ENCODE measurements at places on chromosomes 4 and X.

DNA sequence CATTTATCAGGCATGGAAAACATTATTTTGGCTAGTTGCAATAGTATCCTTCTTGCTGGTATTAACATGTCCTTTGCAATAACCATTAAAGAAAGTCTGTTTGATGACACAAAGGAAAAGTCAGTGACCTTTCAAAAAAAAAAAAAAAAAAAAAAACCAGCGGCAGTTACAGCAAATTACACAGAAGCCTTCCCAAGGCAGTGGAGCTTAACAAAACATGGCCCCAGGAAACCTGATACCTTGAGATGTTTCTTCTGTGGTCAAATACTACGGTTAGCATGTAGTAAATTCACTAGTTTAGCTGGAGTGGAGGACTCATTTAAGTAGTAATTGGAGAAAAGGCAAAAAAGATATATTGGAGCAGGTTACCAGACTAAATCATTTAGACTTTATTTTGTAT is 359.1 kb downstream of the DACH2 start:
- DNase-seq, result no peak

DNA sequence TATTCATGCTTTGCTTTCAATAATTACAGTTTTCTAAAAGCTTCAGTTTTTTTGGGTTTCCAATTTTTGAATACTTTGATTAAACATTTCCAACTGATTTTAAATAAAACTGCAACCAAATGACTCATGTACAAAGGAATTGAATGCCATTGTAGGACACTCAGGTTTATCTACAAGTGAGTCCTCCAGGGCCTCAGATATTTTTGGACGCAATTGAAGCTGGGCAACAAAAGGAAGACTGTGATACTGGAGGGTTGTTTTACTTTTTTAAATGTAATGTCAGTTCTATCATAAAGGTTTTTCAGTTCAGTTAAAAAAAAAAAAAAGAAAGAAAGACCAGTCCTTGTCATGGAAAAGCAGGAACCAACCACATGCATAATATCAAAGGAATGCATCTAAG is 64.2 kb downstream of the MAGEA10 start:
- DNase-seq, result no peak

DNA sequence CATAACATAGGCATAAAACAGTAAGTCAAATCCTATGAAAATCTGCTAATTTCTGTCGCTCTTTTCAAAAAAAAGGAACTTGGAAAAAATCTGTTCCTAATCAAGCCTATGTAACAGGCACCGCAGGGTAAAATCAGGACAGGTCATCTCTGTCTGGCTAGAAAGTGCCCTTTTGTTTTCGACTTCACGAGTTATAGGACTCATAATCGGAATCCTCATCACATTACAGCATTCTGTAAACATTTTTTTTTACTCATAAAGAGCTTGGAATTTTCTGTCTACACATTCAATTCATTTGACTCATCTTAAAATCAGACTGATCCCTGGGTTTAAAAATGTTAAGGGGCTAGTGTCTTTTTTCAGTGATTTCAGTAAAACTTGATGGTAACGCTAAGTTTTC is 181.7 kb upstream of the TBC1D9 start:
- DNase-seq, result no peak

DNA sequence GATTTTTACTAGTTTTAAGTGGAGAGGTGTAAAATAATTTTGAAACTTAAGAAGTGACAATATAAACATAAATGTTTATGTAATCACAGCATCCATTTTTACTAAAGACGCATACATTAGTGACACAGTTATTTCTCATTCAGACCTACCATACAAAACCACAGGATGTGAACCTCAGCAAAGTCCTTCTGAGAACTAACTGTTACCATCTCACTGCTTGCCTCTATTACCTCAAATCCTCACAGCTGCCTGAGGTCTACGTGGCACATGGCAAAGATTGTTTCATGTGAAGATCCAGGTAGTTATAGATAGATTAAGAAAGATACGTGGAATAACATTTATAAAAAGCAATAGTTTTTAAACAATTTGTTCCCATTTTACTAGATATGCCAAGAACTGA is 189.0 kb downstream of the SLITRK2 start:
- DNase-seq, result no peak

DNA sequence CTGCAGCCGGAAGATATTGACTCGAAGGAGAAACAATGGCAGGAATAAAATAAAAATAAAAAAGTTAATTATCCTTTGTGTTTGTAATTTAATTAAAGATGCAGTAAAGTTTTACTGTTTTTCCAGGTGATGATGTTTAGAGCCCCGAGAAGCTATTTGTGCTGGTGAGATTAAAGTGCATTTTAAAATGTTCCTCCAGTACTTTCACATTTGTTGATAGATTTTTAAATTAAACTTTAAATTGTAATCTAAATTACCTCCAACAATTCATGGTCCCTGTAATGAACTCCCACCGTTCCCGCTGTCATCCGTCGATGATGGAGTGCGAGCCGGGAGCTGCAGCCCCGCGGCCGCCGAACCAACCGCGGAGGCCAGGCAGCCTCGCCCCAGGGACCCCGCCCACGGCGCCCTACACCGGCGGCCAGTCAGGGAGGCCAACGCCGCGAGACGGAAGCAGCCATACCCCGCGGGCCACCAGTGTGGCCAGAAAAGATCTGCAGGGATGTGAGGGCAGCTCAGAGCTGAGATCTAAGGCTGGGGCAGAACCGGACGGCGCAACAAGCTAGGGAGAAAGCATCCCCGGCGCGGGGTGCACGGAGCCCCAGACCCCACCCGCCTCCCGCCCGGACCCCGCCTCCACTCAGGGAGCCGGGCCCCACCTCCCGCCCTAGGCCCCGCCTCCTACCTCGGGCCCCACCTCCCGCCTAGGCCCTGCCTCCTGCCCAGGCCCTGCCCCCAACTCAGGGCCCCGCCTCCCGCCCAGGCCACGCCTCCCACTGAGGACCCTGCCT is 104.0 kb downstream of the FAM53A start:
- DNase-seq, result peak; percentile 93

DNA sequence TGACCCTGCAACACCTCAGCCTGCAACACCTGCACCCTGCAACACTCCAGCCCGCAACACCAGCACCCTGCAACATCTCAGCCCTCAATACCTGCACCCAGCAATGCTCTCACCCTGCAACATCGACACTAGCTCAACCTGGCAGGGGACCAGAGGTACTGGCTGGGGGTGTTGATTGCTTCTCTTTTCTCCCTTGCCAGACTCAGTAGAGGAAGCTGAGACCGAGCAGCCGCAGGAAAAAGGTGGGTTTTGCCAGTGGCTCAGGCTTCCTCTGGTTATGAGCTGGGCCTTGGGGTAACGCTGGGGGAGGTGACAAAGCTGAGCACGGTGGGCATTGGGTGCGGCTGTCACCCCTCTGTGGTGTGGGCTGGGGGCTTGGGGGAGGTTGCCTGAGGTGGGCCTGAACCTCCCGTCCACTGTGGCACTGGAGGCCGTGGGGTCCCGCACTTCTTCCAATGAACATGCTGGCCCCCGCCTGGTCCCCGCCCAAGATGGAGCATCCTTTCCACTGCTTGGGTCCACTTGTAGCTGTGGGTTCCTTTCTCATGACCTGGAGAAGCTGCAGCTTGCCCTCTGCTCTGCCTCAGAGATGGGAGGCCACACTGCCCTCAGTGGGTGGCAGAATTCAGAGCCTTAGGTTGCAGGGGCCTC is 26.0 kb downstream of the SH3TC1 start:
- DNase-seq, result no peak

DNA sequence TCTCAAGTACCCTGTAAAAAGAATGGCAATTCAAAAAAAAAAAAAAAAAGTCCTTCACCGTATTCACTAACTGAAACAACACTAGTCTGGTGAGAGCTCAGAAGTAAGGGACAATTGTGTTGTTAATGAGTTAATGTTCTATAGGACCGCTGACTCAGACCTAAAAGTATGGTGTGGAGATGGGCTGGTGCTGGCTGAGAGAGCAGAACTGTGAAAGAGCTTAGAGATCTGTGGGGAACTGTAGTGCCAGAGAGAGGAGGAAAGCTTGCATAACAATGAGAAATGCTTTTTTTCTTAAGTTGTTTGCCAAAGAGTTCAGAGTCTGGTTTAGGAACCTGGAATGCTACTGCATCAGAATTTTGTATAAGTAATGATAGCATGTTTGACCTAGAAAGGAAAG is 65.1 kb downstream of the LHFPL1 start:
- no peak for DNase-seq

GRCh38 chr4:4524364-4524763 is 17.5 kb downstream of the STX18 start:
- DNase-seq, result peak; percentile 45

- no peak for DNase-seq
These were observed 39.1 kb upstream of the NSUN7 start for GRCh38 chr4:40710484-40711254.

DNA sequence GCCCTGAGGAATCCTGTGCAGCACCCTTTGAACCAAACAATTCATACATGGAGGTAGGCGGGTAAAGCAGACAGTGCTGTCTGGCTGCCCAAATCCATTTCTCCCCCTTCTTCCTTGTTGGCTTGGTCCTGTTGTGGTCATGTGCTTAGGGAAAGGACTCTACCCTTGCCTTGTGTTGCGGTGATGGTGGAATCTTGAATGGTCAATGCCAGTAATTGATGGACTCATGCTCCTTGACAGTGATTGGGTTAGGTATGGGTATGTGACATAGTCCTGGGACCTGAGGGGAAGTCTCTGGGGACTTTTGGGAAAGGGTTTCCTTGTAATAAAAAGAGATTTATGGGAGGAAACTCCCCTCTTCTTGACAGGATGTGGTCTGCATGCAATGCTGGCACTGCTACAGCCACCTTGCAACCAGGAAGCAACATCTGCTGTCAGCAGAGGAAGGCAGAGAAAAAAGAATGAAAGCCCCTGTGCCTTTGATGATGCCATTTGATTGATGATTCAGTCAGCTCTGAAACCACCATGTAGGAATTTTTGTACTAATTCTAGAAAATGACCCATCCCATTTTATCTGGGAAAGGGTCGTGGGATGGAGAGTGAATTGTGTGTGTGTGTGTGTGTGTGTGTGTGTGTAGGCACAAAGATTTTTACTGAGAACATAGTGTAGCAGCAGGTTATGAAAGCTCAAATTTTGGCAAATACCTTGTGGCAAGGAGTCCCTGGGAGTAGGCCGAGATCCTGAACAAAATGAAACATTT is 30.0 kb upstream of the HUWE1 start:
- no peak for DNase-seq

DNA sequence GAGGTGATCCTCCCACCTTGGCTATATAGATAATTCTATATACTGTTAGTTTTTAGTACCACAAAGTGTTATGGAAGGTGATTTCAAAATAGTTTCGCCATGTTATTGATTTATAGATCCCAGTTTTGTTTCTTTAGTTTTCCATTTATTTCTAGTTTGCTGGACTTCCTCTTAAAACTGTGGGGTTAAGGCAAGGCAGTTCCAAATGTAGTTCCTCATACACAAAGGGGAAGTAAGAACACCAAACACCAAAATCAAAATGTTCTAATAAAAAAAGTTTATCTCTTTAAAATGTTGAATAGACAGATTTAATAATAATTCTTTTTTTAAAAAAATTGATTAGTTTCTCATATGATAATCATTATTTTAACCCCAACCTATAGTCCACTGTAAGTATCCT is 6.8 kb upstream of the CISD2 start:
- DNase-seq, result no peak

GRCh38 chrX:54248309-54248708 is 65.3 kb upstream of the FAM120C start:
- DNase-seq, result no peak

DNA sequence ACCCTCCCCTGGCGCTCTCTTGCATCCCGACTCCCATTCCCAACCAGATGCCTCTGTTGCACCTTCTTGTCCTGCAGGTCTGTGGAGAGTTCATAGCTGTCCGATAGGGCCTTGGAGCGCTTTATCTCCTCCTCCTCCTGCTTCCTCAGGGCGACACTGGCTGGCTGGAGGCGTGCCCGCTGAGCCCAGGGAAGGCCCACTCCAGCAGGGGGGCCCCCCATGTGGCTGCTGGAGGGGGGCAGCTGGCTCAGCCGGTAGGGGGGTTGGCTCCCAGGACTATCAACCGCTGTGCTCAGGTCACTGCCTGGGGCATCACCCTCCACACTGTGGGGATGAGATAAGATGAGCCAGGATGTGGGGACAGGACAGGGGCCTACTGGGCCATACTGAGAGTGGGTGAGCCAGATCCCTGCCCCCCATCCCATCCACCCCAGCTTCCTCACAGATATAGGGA is 25.6 kb downstream of the IQSEC2 start:
- DNase-seq, result no peak

DNA sequence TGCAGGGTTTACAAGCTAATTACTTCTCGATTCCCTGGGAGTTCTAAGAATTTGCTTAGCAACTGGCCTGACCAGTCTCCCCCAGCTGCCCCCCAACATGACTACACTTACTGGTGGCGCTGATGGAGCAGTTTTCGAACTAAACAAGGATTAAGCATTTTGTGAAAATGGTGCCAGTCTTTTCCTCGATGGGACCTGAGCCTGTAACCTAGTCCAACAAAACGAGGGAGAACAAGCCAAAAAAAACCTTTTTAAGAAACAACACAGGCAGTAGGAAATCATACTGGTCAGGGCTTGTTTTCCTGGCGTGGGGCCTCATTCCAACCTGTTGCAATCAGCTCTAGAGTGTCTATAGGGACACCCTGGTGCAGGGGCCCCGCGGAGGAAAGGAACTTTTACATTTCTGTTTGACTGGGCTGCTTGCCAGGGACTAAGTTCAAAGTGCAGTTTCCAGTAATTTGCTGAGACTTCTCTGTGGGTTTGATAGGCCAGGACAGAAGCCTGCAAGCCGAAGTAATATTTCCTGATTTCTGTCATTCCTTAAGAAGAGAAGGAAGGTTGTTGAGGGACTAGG is 158.7 kb downstream of the SPRY1 start:
- DNase-seq, result no peak

GRCh38 chrX:45186643-45187026 is 14.0 kb downstream of the DIPK2B start:
- DNase-seq, result no peak

- DNase-seq, result no peak
These were observed 1331.6 kb downstream of the ADGRL3 start for GRCh38 chr4:62531731-62532130.

- no peak for DNase-seq
These were observed 11.4 kb downstream of the EFNB1 start for GRCh38 chrX:68840256-68840655.

DNA sequence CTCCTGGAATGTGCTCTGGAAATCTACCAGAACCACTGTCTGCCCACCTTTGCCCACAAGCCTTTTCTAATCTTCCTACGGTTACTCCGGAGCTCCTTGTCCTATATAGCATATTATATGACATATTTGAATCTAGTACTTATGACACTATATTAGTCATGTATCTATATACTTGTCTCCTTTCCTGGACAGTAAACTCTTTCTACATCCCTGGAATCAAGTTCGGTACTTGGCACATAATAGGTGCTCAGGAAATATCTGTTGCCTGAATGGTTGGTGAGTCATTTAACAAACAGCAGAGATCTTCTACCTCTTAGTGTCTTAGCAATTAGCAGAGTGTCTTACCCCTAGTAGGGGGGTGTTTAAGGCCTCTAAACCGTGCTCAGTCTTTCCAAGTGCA is 123.6 kb downstream of the RELL1 start:
- no peak for DNase-seq
